ENCODE measurements at places on chromosomes 5 and 9.
A peak's percentile ranks its signal among the peaks of the same experiment; 100 is the strongest.

DNA sequence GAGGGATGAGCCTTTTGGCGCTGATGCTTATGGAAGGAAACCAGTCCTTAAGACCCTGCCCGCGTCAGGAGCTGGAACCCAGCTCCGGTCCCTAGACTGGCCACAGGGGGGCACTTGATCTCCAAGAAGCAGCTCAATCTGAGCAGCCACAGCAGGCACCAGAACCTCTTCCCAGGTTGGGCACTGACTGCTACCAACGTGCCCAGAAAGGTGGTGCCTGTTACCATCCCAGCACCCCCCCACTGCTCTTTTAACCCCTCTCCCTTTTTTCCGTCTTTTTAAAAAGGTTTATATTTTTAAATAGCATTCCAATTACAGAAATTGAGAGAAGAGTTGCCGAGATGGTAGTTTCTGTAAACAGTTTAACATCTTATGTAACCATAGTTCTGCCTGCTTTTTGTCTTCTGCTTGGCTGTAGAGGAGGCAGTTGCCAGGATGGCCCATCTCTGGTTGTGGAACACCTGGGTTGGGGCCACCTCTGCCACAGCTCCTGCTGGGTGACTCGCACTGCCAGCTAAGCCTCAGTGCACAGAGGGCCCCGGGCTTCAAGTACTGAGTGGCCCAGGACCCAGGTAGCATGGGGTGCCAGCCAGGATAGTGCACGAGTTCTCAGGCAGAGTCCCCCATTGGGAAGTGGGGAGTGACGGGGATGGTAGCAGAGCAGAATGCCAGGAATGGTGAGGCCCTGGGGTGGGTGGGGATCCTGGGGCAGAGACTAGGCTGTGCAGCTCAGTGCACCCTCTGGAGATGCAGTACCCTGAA lies 62.8 kb downstream of the PFDN1 start:
- DNase-seq = peak; percentile 82

GRCh38 chr9:137232101-137232500 lies 1.4 kb downstream of the SLC34A3 start:
- DNase-seq = no peak

DNA sequence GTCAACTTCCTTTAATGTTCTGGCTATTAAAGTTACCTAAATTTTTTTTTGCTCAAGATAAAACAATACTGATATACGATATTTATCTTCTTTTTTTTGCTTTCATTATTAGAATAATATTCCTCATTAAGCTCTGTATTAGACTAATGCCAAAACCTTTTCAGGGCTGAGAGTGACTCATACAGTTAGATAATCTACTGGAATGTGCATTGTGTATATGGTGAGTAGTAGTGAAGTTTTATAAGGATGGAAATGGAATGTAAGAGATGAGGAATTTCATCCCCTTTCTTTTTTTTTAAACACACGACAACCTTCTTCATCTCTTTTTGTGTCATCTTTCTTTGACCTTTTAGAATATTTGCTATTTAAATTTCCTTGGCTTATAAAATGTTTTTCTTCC lies 268.6 kb downstream of the ISL1 start:
- DNase-seq = no peak

- DNase-seq = no peak
These were observed 162.8 kb downstream of the PIK3R1 start for GRCh38 chr5:68378204-68378820.

DNA sequence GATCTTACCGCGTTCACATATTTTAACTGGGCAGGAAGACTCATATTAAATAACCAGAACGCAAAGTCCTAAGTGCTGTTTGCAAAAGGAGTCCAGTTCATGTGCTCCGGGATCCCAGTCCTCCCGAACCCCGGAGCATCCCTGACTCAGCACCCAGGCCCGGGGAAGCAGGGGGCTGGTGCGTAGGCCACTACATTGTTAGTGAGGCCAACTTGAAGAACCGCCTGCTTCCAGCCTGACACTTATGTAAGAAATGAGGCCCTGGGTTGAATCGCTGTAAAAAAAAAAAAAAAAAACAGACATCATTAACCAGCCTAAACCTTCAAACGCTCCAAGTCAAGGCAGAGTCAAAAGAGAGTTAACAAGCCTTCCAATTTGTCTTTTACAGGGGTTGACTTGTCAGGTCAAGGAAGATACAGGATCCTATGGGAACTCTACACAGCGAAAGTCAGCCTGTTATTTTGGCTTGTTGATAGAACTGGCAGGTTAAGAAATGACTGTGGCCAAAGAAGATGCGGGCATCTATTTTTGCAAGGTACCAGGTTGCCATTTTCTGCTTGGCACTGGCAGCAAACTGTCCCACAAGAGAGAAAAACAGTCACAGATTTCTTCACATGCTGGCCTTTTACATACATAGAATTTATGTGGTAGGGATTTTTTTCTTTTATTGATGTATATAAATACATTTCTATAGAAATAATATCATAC lies 93.3 kb downstream of the ACTL7B start:
- DNase-seq = no peak

GRCh38 chr9:116008278-116008677 lies 145.3 kb upstream of the PAPPA start:
- no peak for DNase-seq

GRCh38 chr9:122370303-122370702 lies 521 bp upstream of the PTGS1 start:
- no peak for DNase-seq

DNA sequence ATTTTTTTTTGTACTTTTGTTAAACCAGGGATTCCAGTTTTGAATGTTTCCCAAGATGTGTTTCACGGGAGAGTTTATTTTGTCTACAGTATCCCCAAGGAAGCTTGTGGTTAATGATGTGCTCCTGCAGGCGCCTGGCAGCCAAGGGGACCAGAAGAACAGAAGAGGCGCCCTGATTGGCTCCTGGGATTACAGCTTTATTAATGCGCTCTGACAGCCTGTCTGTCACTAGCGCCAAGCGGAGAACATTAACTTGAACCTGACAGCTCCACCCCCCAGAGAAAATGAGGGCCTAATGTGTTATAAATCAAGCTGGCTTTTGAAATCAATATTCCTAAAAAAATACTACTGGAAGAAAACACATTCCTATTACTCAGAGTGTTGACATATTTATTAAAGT lies 5.0 kb upstream of the FBXL7 start:
- no peak for DNase-seq

- no peak for DNase-seq
These were observed 191.8 kb downstream of the GAS1 start for GRCh38 chr9:86755561-86755941.

DNA sequence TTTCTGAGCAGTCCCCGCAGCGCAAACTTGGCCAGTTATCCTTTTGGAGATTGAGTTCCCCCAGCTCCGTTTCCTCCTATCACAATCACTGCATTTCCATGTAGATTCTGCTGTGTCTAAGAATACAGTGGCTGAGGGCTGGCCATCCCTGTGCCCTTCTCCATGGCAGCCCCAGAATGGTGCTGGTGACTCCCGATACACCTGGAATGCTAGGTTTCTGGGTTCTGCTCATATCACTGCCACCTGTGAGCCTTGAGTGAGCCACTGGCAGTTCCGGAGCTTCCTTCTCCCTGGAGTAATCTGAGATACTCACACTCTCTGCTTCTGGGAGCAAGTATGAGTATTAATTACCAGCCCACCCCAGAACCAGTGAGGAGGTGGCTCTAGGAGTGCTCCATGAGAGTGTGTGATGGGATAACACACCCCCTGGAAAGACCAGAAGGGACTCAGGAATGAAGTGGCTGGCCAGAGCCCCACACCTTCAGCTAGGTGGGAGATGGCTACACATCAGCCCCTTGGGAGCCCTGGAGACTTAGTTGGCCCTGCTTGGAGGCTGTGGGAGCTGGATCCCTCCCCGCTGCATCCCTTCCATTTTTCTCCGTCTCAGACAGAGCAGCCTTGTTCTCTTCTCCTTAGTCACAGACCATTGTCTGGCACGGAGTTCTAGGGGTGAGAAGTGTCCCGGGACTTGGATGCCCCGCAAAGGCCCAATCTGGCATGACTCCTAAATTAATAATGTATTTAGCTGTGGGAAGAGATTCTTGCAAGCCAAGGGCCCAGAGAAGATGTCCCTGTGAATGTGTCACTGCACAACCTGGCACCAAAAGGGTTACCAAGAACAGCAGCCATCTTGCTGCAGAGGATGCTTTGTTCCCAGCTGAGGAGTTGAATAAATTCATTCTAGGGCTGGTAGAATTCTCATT lies 4.9 kb downstream of the PCDHGC5 start:
- no peak for DNase-seq
